ENCODE measurements at places on chromosomes 7 and 10. TPM values are rescaled to one million over a fixed set of nuclear protein-coding genes. Genes with fewer than 3 reads are reported as not detected.

The C7orf33 gene
- not detected for polyA plus RNA-seq

The BMPER gene
- polyA plus RNA-seq, result 15.9 TPM

The ZNF488 gene
- 0.07 TPM for polyA plus RNA-seq

The MOGAT3 gene
- polyA plus RNA-seq, result not detected

The EPDR1 gene
- polyA plus RNA-seq, result 21.5 TPM

The TUBB8 gene
- not detected for polyA plus RNA-seq

The PON1 gene
- polyA plus RNA-seq, result not detected

DNA sequence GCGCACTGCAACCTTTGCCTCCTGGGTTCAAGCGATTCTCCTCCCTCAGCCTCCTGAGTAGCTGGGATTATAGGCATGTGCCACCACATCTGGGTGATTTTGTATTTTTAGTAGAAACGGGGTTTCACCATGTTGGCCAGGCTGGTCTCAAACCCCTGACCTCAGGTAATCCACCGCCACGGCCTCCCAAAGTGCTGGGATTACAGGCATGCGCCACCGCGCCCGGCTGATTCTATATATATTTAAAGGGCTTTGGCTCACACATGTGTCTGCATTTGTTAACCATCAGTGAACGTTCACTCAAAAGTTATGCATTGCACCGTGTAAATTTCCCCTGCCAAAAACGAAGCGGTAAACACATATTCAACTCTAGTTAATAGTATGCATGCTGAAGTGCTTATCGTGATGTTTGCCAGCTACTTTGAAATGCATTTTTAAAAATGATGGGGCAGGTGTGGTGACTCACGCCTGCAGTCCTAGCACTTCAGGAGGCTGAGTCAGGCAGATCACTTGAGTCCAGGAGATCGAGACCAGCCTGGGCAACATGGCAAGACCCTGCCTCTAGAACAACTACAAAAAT is 17.7 kb upstream of the WIPI2 start:
- no peak for DNase-seq

DNA sequence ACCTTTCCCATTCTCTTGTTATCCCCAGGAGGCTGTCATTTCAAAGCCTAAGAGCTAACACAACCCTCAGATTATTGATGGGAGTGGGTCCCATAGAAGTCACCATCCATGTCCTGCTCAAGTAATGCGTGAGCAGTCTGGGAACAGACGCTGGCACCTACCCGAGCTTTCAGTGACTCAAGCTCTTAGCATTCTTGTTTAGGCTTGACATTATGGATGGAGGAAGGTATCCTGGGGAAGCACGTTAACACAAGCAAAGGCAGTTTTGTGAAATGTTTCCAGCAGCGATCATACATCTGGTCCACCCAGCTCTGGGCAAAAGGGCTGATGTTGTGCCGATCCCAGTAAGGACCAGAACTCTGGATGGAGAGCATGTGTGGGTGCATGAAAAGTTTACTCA is 30.0 kb upstream of the AUTS2 start:
- no peak for DNase-seq

DNA sequence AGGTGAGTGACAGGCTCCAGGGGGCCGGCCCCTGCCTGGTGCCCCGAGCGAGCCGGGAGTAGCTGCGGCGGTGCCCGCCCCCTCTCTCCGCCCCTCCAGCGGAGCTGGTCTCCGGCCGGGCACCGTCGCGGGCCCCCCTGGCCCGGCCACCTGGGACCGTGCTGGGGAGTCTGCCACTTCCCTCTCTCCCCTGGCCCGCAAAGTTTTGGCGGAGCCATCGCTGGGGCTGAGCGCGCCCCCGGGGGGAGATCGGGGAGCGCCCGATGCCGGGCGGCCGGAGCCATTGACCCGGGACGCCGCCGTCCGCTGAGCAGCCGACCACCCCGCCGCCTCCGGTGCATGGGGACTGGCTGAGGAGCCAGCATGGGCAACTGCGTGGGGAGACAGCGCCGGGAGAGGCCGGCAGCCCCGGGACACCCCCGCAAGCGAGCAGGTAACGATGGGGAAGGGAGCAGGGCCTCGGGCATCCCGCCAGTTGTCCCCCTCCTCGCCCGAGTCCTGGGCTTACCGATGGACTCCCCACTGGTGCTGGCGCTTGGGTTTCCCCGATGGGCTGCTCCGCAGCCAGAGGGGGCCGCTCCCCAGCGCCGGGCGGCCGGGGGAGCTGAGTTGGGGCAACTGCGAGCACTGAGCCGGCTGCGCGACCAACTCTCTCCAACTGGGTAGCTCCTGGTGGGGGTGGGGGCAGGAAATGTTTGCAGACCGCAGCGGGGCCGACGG is at the start of gene UBTD1:
TSS of gene UBTD1 (plus strand) at position 84 of the 720 bp plus-strand sequence. CDS start at position 364, 280 bp downstream.
- peak; percentile 41 for DNase-seq

DNA sequence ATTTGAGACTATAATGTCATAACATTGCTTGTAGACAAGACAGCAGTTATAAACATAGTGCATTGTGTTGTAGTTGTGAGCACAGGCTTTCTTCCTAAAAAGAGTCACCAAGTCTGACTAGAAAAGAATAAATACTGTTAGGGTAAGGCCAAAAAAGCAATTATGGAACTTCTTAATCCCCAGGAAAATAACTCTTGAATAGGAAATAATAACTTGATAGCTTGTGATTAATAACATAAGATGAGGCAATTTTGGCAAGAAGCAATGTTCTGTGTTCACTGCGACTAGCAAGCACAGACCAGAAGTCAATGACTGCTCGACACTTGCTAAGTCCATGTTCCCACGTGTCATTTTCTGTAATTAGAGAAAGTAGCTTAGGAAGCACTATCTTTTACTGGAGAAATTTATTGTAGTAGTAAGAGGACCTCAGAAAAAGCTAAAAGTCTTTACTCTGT is 97.1 kb downstream of the AGMO start:
- DNase-seq, result peak; percentile 25

DNA sequence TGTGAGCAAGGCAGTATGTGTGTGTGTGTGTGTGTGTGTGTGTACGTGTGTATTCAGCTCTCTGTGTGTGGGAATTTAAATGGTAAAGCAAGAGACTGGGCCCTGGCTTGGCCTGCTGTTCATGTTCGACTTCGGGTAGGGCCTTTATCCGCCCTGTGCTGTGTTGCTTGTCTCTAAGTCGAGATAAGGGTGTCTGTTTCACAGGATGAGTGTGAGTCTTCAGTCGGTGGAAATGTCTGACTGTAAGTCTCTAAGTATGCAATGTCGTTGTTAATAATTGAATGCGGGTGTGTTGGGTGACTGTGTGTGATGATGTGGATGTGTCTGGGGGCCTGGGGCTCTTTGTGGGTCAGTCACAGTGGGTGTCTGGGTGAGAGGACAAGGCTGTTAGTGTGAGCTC is 34.8 kb downstream of the HIF1AN start:
- DNase-seq, result no peak

GRCh38 chr10:635088-635861 is 54.2 kb downstream of the DIP2C start:
- no peak for DNase-seq

DNA sequence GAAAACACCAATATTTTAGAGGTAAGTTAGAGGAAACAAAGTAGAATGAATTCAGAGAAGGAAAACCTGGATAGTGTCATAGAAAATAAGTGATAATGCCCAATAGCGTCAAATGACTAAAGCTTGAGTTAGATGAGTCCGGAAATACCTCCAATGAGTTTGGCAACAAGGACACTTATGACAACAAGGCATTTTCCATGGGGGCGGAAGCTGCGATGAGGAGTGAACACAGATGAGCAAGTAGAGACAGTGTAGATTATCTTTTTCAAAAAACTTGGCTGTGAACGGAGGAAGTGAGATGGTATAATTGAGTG is 383 bp upstream of the R3HCC1L start:
- DNase-seq, result peak; percentile 6

GRCh38 chr10:13632440-13632839 is 45.7 kb downstream of the PRPF18 start:
- no peak for DNase-seq

DNA sequence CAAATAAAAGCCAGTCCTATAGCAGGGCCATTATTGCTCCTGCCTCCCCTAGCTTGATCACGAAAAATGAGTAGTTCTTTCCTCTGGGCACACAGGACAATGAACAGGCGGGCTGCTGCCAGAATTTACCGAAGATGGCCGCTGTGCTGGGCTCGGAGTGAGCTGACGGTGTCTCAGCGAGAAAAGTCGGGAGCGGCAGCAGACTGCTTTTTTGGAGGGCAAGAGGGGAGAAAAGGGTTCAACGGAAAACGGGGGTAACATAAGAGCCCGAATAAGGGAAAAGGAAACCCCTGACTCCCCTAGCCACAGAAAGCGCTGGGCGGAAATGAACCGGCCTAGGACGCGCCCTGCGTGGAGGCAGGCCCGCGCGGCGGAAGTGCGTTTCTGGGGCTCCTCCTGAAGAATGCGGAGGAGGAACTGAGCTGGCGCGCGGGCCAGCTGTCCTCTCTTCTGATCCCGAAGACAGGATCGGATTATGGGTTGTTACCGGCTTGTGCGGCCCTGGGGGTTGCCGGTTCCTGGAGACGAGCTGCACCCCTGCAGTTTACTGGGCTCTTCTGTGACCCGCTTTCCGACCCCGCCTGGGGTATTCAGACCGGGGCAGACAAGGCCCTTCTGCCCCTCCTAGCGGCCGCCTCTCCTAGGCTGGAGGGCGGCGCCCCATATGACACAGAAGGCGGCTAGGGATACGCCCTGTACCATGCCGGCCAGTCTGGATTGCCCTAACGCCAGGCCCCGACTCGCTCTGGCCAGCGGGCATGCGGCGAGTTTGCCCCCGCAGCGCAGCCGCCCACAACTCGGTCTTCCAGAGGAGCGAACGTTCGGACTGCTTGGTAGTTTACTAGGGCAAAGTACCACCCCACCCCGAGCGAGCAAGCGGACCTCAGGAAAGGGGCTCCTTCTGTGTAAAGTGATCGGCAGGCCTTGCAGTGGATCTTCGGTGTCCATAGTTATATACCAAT is 30.1 kb upstream of the KMT2E start:
- DNase-seq, result peak; percentile 86

All from fibroblast of lung (primary cell).